ENCODE measurements at places on chromosomes 12 and 14. TPM values are rescaled to one million over a fixed set of nuclear protein-coding genes. Genes with fewer than 3 reads are reported as not detected.

DNA sequence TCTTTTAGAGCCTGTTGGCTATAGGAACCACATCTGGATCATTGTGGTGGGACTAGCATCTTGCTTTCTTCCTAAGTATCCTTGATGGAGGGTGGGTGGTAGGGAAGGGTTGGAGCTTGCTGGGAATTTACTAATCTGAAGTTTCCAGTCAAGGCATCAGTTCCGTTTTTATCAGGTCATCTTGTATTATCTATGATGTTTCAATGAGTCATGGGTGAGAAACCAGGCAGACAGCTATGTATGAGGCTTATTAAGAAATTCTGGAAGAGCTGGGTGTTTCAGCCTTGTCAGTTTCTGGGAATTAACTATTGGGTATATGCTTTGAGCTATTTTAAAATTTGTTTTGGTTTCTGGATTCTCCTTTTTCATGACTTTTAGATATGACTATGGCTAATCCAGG lies 11.3 kb downstream of the TSFM start:
- peaks cover 41% of the 10 kb centered on the region for H3K36me3 ChIP-seq
- no peak overlapping the region for H3K27ac ChIP-seq
- DNase-seq, result no peak
- no peak overlapping the region for H3K4me3 ChIP-seq
- H3K4me1 ChIP-seq, result no peaks in the 10 kb centered on the region

ABCB9 gene
- 3.9 TPM for total RNA-seq

DNA sequence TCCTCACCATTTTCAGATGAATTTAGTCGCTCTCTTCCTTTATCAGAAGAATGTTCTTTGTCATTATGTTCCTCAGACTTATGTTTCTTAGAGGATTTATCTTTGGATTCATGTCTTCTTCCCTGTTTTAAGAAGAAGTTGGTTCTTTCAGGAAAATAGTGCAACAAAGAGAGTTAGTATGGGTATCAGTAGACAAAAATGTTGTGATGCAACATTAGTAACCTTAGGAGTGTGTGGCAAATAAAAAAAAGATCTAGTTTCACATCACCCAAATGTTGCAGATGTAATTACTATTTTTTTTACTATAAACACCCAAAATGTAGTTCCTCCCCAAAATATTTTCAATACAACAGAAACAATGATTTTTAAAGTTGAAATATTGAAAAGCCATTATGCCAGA lies 7.8 kb downstream of the RSRC2 start:
- H3K4me3 ChIP-seq, result no peak overlapping the region
- DNase-seq, result no peak
- no peaks in the 10 kb centered on the region for H3K27me3 ChIP-seq
- H3K27ac ChIP-seq, result no peak overlapping the region
- H3K36me3 ChIP-seq, result peaks cover 57% of the 10 kb centered on the region

- no peak overlapping the region for H3K27ac ChIP-seq
- H3K4me1 ChIP-seq, result no peaks in the 10 kb centered on the region
- no peak overlapping the region for H3K4me3 ChIP-seq
- no peaks in the 10 kb centered on the region for H3K36me3 ChIP-seq
- DNase-seq, result peak; percentile 22
- H3K27me3 ChIP-seq, result no peaks in the 10 kb centered on the region
Measured at GRCh38 chr12:41344776-41345470, 156.8 kb downstream of the PDZRN4 start.

LTB4R gene
- total RNA-seq, result 2.5 TPM

HOXC12 gene
- not detected for total RNA-seq

DNA sequence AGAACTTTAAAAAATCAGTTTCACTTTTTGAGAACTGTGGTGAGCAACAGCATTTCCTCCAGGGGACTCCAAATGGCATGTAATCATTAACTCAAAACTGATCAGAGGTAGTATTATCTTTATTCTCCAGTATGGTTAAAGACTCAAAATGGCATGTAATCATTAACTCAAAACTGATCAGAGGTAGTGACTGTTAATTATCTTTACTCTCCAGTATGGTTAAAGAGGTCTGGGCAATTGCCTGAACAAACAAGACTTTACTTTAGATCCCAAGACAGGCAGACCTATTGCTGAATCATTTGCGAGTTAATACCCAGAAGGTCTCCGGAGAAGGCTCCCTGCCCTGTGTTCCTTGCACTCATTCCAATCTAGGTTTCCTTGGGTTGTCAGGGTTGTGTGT lies 6.6 kb upstream of the ACADS start:
- no peak for DNase-seq
- no peak overlapping the region for H3K4me3 ChIP-seq
- H3K27me3 ChIP-seq, result no peaks in the 10 kb centered on the region
- H3K4me1 ChIP-seq, result no peaks in the 10 kb centered on the region
- H3K36me3 ChIP-seq, result peaks cover 84% of the 10 kb centered on the region
- H3K27ac ChIP-seq, result no peak overlapping the region

AKAP3 gene
- 0.35 TPM for total RNA-seq

DNAH10 gene
- total RNA-seq, result 1.5 TPM

GRCh38 chr12:6181583-6182278 lies 18.5 kb upstream of the CD9 start:
- H3K4me1 ChIP-seq, result peaks cover 45% of the 10 kb centered on the region
- no peaks in the 10 kb centered on the region for H3K36me3 ChIP-seq
- DNase-seq, result peak; percentile 50
- peak overlapping the region; percentile 78 for H3K27ac ChIP-seq
- H3K27me3 ChIP-seq, result no peaks in the 10 kb centered on the region
- H3K4me3 ChIP-seq, result no peak overlapping the region

RNU4-1 gene
- total RNA-seq, result 636 TPM

GRCh38 chr12:92702754-92703679 lies at the start of gene PLEKHG7:
Gene PLEKHG7, plus strand, starts transcription at chr12:92702989. Its CDS starts 3,643 bp downstream, at chr12:92706632.
- no peak within 1 kb of the TSS for H3K4me3 ChIP-seq
- no peaks in the 10 kb centered on the region for H3K36me3 ChIP-seq
- H3K4me1 ChIP-seq, result no peaks in the 10 kb centered on the region
- no peaks in the 10 kb centered on the region for H3K27me3 ChIP-seq
- no peak for DNase-seq
- H3K27ac ChIP-seq, result no peak within 1 kb of the TSS

DNA sequence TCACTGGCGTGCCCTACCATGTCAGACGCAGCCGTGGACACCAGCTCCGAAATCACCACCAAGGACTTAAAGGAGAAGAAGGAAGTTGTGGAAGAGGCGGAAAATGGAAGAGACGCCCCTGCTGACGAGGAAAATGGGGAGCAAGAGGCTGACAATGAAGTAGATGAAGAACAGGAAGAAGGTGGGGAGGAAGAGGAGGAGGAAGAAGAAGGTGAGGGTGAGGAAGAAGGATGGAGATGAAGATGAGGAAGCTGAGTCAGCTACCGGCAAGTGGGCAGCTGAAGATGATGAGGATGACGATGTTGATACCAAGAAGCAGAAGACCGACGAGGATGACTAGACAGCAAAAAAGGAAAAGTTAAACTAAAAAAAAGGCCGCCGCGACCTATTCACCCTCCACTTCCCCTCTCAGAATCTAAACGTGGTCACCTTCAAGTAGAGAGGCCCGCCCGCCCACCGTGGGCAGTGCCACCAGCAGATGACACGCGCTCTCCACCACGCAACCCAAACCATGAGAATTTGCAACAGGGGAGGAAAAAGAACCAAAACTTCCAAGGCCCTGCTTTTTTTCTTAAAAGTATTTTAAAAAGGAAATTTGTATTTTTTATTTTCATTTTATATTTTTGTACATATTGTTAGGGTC lies 13.2 kb downstream of the TRIP11 start:
- no peaks in the 10 kb centered on the region for H3K4me1 ChIP-seq
- DNase-seq, result no peak
- H3K27me3 ChIP-seq, result no peaks in the 10 kb centered on the region
- H3K27ac ChIP-seq, result no peak overlapping the region
- no peak overlapping the region for H3K4me3 ChIP-seq

COL2A1 gene
- 88.7 TPM for total RNA-seq

DNA sequence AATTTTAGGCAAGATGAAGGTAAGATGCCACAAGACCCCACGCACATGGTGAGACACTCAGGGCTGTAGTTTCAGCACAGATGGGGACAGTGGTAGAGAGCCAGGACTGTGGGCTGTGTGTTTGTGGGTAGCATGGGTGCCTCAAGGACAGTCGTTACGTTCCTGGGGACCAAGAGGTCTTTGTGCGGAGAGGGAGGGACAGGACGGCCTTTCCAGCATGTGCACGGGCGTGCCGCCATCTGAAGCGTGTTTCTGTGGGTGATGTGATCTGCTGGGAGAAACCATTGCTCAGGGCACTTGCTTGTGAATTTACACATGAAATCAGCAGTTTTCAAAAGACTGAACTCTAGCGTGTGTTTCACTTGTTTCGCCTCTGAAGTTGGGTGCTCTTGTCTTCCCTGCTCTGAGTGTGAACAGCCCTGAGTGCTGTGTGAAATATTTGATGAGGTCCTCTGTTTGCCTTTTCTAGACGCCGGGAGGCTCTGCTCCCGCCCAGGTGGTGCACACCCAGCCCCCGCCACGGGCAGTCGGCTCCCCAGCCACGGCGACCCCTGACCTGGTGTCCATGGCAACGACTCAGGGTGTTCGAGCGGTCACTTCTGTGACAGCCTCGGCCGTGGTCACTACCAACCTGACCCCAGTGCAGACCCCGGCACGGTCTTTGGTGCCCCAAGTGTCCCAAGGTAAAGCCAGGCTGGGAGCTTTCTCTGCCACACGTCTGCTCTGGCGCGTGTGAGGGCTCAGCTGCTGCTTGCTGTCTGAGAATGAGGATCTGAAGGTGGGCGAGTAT lies 82.3 kb downstream of the DDX51 start:
- H3K27ac ChIP-seq, result no peak overlapping the region
- H3K4me3 ChIP-seq, result no peak overlapping the region
- H3K4me1 ChIP-seq, result no peaks in the 10 kb centered on the region
- H3K36me3 ChIP-seq, result peaks cover 69% of the 10 kb centered on the region
- no peaks in the 10 kb centered on the region for H3K27me3 ChIP-seq

EML5 gene
- 0.93 TPM for total RNA-seq

EPYC gene
- total RNA-seq, result 0.04 TPM

SLC10A1 gene
- not detected for total RNA-seq

DNA sequence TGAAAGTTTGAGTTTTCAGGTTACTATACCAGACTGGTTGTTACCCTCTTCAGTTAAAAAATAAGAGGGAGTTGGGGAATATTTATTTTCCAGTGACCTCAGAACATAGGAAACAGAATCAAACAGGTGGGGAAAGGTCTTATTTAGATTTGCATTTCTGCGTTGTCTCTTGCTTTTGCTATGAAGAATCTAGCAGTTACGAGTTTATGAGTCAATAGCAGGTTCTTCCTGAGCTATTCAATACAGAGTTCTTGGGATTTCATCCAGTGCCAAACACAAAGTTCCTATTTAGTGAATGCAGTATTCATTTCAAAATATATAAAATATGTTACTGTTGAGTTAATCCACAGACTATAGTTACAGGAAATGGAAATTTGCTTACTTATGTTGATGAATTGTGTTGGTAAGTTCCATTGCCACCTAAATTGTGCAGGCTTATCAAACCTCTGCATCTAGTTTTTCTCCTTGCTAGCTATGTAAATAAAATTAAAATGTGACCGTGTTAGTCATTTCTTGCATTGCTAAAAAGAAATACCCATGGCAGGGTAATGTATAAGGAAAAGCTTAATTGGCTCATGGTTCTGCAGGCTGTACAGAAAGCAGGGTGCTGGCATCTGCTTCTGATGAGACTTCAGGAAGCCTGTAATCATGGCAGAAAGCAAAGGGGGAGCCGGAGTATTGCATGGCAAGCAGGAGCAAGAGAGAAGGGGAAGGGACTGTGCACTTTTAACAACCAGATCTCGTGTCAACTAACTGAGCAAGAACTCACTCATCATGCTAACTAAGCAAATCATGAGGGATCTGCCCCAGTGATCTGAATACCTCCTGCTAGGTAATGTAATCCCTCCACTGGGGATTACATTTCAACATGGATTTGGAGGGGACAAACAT lies 110.2 kb downstream of the KTN1 start:
- H3K4me3 ChIP-seq, result no peak overlapping the region
- no peak for DNase-seq
- H3K36me3 ChIP-seq, result peaks cover 14% of the 10 kb centered on the region
- H3K27ac ChIP-seq, result no peak overlapping the region
- H3K4me1 ChIP-seq, result no peaks in the 10 kb centered on the region

A2M gene
- 233 TPM for total RNA-seq

- H3K4me1 ChIP-seq, result peaks cover 4% of the 10 kb centered on the region
- no peaks in the 10 kb centered on the region for H3K36me3 ChIP-seq
- H3K4me3 ChIP-seq, result no peak overlapping the region
- no peak overlapping the region for H3K27ac ChIP-seq
- no peaks in the 10 kb centered on the region for H3K27me3 ChIP-seq
Measured at GRCh38 chr12:94429633-94430032, 30.0 kb downstream of the CEP83 start.

- no peaks in the 10 kb centered on the region for H3K36me3 ChIP-seq
- no peak for DNase-seq
- H3K27ac ChIP-seq, result no peak overlapping the region
Measured at GRCh38 chr12:6177642-6178358, 22.4 kb upstream of the CD9 start.

DNA sequence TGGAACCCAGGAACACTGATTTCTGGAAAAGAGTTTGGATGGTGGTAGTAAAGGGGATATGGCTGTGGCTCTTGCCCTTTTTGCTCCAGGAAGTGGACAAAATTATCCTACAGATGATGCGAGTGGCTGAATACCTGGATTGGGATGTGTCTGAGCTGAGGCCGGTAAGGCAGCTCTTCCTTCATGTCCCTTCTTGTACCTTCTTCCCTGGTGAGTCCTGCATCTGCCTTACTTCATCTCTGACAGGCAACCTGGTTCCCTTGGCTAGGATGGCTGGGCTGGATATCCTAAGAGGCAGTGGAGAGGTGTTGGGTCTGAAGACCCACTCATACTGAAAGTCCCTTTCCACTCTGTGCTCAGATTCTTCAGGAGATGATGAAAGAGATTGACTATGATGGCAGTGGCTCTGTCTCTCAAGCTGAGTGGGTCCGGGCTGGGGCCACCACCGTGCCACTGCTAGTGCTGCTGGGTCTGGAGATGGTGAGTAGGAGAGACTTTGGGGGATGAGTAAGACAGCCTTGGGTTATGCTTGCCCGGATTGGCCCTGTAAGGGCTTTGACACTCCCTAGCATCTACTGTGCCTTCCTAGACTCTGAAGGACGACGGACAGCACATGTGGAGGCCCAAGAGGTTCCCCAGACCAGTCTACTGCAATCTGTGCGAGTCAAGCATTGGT lies 8.0 kb downstream of the DGKA start:
- no peak overlapping the region for H3K4me3 ChIP-seq
- DNase-seq, result no peak

All from muscle of leg (tissue), 16 donors.